ENCODE measurements at places on chromosomes 5 and 9.
A peak's percentile ranks its signal among the peaks of the same experiment; 100 is the strongest.

- DNase-seq, result no peak
- no peaks in the 10 kb centered on the region for H3K4me1 ChIP-seq
- H3K36me3 ChIP-seq, result no peaks in the 10 kb centered on the region
- no peak overlapping the region for H3K27ac ChIP-seq
- no peaks in the 10 kb centered on the region for H3K27me3 ChIP-seq
Observed at GRCh38 chr9:89721176-89721700, 116.4 kb downstream of the GADD45G start.

- no peaks in the 10 kb centered on the region for H3K36me3 ChIP-seq
- no peaks in the 10 kb centered on the region for H3K4me1 ChIP-seq
Observed at GRCh38 chr5:128305341-128305740, 221.8 kb downstream of the SLC12A2 start.

- peak; percentile 64 for DNase-seq
- peaks cover 3% of the 10 kb centered on the region for H3K4me1 ChIP-seq
- H3K27me3 ChIP-seq, result no peaks in the 10 kb centered on the region
- H3K4me3 ChIP-seq, result peak overlapping the region; percentile 98
Observed at GRCh38 chr5:179679014-179679674, 1.7 kb downstream of the CBY3 start.

GRCh38 chr5:172447646-172448365, 6.5 kb downstream of the SH3PXD2B start:
- H3K27ac ChIP-seq, result no peak overlapping the region
- H3K36me3 ChIP-seq, result no peaks in the 10 kb centered on the region
- no peak overlapping the region for H3K4me3 ChIP-seq
- no peaks in the 10 kb centered on the region for H3K27me3 ChIP-seq
- DNase-seq, result no peak

DNA sequence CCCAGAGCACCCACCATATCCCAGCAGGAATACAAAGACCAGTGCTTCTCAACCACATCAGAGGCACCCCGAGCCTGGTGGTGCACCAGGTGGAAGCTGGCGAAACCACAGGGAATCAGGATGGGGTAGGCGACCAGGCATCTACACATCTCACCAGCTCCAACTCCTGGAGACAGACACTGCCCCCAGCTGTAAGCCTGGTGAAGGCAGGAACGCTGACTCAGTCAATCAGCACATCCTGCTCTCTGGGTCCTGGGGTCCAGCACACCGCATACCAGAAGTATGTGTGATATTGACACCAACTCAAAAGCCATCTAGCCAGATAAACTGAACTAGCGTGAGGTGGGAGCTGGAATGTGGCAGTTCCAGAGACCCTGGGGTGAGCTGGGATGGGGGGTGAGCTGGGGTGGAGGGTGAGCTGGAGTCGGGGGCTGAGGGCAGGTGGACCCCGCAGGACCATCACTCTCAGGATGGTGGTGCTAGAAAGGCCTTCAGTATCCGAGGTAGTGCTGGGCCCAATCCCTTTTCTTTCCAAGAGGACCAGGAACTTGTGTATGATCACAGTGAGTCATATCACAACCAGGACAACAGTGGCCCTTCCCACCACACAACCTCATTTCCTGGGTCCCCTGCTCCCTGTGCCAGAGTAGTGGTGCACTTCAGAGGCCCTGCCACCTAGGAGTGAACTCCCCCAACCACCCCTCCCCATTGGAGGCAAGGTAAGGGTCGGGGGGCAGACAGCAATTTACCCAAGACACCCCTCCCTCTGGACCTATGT, 2.5 kb downstream of the DBN1 start:
- H3K27me3 ChIP-seq, result no peaks in the 10 kb centered on the region
- H3K4me3 ChIP-seq, result peak overlapping the region; percentile 84
- H3K4me1 ChIP-seq, result peaks cover 39% of the 10 kb centered on the region
- peak overlapping the region; percentile 82 for H3K27ac ChIP-seq
- no peak for DNase-seq
- H3K36me3 ChIP-seq, result peaks cover 32% of the 10 kb centered on the region

- no peaks in the 10 kb centered on the region for H3K36me3 ChIP-seq
- H3K27me3 ChIP-seq, result no peaks in the 10 kb centered on the region
- peak; percentile 77 for DNase-seq
- H3K27ac ChIP-seq, result peak overlapping the region; percentile 43
Observed at GRCh38 chr9:133707065-133707762, 30.9 kb downstream of the SARDH start.

DNA sequence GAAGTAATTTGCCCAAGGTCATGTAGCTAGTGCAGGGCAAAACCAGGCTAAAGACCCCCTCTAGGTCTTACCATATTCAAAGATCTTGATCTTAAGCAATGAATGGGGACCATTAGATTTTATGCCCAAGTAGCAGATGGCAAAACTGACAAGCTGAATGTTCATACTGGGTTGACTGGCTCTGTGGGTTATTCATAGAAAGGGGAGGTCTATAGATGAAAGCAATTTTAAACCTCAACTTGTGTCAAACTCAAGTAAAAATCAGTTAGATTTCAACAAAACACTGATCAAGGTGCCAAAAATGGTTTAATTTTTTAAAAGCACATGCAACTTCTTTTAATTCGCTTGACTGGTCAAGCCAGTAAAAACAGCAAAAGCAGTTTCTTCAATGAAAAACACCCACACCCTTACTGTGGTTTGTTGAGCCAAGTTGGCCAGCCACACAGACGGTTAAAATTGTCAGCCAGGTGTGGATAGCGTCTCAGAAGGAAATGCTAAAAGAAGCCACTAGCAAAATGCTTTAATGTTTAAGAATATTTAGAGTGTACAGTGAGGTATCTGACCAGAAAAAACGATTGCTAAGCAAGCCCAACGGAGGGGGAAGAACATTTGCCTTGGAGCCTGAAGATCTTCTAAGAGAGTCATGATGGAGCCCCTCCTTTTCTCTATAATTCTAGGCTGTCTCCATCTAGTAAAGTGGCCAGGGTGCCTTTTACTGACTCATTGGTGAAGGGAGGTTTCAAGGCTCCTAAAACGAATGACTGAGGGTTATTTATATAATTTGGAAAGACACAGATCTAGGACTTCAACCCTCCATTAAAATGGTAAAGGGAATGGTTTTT, 539.6 kb upstream of the CLINT1 start:
- H3K27me3 ChIP-seq, result no peaks in the 10 kb centered on the region
- DNase-seq, result peak; percentile 46
- H3K4me1 ChIP-seq, result no peaks in the 10 kb centered on the region
- no peak overlapping the region for H3K27ac ChIP-seq
- no peak overlapping the region for H3K4me3 ChIP-seq

GRCh38 chr5:169814522-169814921, 165.8 kb downstream of the INSYN2B start:
- no peak overlapping the region for H3K4me3 ChIP-seq
- no peak overlapping the region for H3K27ac ChIP-seq
- DNase-seq, result peak; percentile 38
- H3K4me1 ChIP-seq, result no peaks in the 10 kb centered on the region
- H3K36me3 ChIP-seq, result no peaks in the 10 kb centered on the region

- H3K27ac ChIP-seq, result no peak overlapping the region
- H3K27me3 ChIP-seq, result no peaks in the 10 kb centered on the region
- peak; percentile 65 for DNase-seq
- H3K4me3 ChIP-seq, result no peak overlapping the region
Observed at GRCh38 chr9:124139001-124139400, 118.7 kb upstream of the NEK6 start.

GRCh38 chr9:112069318-112070169, 105.6 kb downstream of the SUSD1 start:
- DNase-seq, result no peak
- no peak overlapping the region for H3K27ac ChIP-seq
- H3K36me3 ChIP-seq, result no peaks in the 10 kb centered on the region
- no peak overlapping the region for H3K4me3 ChIP-seq
- H3K27me3 ChIP-seq, result no peaks in the 10 kb centered on the region
- peaks cover 17% of the 10 kb centered on the region for H3K4me1 ChIP-seq

GRCh38 chr9:20568400-20568799, 53.9 kb downstream of the MLLT3 start:
- no peak overlapping the region for H3K4me3 ChIP-seq
- DNase-seq, result no peak
- H3K36me3 ChIP-seq, result no peaks in the 10 kb centered on the region
- no peak overlapping the region for H3K27ac ChIP-seq
- H3K4me1 ChIP-seq, result peaks cover 8% of the 10 kb centered on the region

DNA sequence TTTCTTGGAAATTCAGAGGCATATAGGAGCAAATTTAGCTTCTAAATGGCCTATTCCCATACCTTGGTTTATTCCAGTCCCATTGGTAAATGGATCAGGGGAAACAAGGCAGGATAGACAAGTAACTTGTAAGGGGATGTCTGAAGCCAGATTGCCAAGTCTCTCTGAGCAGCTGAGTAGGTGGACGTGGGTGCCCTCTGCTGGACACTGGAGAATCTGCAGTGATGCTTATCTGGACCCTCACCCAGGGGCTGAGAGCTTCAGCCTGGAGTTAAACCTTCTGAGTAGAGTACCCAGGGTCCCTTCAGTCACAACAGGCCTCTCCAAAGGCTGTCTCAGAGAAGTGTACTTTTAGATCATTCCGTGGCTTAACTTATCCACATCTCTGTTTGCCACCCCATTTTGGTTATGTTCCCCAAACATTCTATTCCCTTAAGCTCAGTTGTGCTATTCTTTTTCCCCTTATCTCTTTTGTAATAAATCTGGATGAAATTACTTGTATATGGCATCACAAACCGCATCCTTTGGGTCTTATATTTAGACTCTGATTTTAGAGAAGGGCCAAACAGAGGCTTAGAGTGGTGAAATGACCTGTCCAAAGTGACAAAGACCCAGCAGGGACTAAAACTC, 218.3 kb upstream of the GLRA1 start:
- H3K36me3 ChIP-seq, result no peaks in the 10 kb centered on the region
- no peaks in the 10 kb centered on the region for H3K27me3 ChIP-seq
- H3K4me3 ChIP-seq, result no peak overlapping the region
- H3K4me1 ChIP-seq, result no peaks in the 10 kb centered on the region
- DNase-seq, result peak; percentile 35

DNA sequence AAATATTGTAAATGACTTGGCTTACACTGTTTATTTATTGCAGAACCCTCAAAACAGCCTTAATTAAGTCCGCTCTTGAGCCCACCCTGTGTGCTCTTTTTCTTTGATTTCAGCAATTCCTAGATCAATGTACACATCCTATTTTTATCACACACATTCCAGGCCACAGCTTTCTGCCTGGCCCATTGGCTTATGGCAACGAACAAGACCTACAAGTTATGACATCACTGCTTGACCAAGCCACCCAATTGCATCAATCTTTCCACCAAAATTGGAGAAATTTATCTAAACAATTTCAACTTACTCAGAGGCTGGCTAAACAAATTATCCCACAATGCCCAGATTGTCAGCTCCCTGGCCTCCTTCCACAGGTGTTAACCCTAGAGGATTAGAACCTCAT, 158.4 kb downstream of the CPLANE1 start:
- H3K4me1 ChIP-seq, result no peaks in the 10 kb centered on the region
- no peaks in the 10 kb centered on the region for H3K36me3 ChIP-seq
- no peak overlapping the region for H3K27ac ChIP-seq

DNA sequence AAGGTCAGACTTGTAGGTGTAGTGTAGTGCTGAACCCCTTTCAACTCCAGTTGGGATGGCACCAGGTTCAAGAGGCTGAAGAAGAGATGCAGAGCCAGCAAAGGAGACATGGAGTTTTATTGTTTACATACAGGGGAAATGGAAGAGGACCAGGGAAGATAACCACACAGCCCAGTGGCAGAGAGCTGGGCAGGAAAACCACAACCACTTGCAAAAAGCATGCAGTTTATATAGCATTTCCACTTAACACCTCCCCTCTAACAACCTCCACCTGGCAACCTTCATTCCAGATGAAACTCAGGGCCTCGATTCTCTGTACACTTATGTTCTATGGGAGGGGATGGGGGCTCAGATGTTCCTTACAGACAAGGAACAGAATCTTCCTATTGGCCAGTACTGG, 56.9 kb downstream of the SNX24 start:
- H3K27ac ChIP-seq, result no peak overlapping the region
- H3K4me3 ChIP-seq, result no peak overlapping the region
- no peaks in the 10 kb centered on the region for H3K4me1 ChIP-seq
- no peaks in the 10 kb centered on the region for H3K36me3 ChIP-seq
- no peaks in the 10 kb centered on the region for H3K27me3 ChIP-seq

Measured in fibroblast of lung (primary cell).